ENCODE measurements at places on chromosomes 3 and 15.

GRCh38 chr15:99550077-99550476 lies 15.7 kb upstream of the MEF2A start:
- DNase-seq: no peak

- DNase-seq: no peak
Measured at GRCh38 chr15:39886418-39886817, 33.6 kb downstream of the GPR176 start.

GRCh38 chr3:40035177-40035576 lies 225.8 kb downstream of the MYRIP start:
- no peak for DNase-seq

GRCh38 chr3:115211810-115212492 lies 64.9 kb upstream of the ZBTB20 start:
- no peak for DNase-seq

DNA sequence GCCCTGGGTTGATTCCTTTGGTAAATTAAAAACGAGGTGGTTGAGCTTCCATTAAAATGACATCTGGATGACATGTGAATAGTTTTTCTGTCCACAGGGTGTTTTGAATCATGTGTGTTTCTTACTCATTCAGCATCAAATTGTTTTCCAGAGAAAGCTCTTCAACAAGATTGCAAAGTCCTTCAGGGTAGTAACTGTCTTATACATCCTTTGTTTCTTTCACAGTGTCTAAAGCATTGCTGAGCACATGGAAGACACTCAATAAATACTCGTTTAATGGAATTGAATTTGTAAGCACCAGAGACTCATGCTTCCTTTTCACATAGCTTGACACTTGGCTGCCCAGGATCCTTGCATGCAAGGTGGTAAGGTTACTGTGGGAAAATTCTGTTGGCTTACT lies 223.1 kb upstream of the CNTN6 start:
- DNase-seq: no peak

DNA sequence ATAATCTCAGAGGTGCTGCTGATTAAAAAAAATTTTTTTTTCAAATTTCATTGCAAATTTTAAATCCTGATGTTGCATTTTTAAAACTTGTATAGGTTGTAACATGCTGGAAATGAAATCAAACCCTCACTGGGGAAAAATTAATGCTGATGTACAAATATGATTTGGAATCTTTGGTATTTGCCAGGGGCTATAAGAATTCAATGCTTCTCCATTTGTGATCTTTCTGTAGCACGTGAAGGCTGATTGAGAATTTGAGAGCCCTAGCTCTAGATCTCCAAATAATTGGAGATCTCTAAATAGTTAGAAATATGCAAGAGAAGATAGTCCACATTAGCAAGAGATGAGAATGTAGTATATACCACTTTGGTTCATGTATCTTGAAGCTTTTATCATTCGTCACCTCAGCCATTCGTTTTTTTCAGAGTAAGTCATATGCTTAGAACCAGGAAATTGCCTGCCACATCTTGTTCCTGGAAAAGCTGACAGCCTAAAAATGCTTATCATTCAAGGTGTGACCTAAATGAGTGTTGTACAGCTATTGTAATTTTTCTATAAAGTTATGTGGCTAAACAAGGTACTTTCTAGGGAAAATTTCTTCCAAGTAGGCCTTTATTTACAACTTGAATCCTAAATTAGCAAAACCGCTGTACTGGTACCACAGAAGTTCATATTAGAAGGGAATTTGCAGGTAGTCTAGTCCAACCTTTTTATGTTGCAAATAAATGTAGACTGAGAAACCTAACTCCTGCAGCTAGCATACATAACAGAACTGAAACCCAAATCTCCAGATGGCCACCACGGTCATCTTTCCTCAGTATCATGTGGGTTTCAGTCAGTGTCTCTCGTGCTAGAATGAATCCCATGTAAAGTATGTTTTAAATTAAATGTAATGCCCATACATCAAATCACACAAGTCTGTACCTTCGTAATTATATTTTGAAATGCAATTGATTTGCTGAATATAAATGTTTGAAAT lies 48.5 kb downstream of the FNDC3B start:
- DNase-seq: no peak

Data from stimulated activated CD4-positive, alpha-beta T cell treated with anti-CD3 and anti-CD28 coated beads, Interleukin-1b, Interleukin-23, amount 100 ng/mL, for 4 hours (primary cell).